Neuronal stem cell (in vitro differentiated cells): ENCODE measurements at places on chromosomes 3 and 15.

DNA sequence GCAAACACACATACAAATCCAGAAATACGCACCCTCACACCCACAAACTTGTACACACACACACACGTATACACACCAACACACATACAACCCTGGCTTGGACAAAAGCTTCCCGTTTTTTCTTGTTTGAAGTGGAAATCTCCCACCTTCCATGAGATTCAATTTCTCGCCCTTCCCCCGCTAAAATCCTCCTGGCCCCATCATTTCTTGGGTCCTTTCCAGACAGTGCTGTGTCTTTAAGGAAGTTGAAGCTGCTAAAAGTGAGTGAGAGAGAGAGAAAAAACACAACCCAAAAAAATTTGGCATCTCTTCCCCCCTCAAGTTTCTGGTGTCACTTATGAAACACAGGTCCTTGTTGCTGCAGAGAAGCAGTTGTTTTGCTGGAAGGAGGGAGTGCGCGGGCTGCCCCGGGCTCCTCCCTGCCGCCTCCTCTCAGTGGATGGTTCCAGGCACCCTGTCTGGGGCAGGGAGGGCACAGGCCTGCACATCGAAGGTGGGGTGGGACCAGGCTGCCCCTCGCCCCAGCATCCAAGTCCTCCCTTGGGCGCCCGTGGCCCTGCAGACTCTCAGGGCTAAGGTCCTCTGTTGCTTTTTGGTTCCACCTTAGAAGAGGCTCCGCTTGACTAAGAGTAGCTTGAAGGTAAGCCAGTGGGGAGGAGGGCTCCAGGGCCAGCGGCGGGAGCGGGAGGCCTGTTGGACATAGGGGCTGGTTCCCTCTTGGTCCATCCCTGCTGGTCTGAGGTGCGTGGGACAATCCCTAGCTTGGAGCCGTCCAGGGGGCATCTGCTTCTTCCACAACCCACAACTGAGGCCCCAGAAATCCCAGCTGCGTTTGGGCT, at the start of gene ISLR:
ISLR (plus strand) TSS at position 331 of the 839 bp plus-strand sequence. CDS start 1,149 bp downstream, outside the sequence.
- DNase-seq = no peak

- no peak for DNase-seq
Observed at GRCh38 chr3:186094696-186095425, 14.0 kb downstream of the ETV5 start.

DNA sequence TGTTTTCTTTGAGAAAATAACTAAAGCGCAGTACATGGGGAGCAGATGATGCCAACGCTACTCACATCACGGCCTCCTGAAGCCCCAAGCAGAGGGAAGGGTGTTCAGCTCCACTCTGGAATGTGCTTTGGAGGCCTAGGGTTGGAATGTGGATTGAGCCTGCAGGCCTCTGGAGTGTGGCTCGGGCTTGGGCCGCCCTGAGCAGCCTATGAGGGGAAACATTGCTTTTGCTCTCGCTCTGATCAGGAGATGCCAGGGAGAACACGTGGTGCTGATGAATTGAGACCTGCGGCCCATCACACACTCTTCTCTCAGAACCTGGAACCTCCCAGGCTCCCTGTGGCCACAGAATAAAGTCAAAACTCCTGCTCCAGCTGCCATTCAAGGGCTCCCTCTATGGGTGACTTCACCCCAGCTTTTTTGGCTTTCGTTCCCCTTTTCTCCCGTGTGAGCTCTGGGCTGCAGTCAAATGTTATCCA, 23.3 kb downstream of the CCDC13 start:
- DNase-seq = no peak

DNA sequence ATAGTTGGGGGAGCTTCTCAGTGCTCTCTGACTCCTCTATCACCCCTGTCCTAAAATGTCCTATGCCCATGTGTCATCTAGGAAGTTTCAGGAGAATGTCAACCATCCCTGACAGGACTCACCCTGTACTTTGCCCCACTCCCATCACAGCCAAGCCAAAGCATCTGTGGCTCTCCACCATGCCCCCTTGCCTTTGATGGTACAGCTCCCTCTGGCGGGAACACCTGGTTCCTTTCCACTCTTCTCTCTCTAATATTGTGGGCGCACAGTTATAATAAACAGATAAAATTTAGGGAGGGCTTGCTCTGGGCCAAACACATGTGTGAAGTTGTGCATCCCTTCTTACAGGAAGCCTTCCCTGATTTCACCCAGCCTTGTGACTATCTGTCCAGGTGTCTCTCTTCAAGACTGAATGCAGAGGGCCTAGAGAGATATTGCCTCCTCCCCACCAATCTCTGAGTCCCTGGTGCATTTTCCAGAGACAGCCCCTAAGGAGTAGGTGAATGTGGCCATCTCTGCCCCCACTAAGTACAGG, 62.8 kb downstream of the ISG20 start:
- no peak for DNase-seq

DNA sequence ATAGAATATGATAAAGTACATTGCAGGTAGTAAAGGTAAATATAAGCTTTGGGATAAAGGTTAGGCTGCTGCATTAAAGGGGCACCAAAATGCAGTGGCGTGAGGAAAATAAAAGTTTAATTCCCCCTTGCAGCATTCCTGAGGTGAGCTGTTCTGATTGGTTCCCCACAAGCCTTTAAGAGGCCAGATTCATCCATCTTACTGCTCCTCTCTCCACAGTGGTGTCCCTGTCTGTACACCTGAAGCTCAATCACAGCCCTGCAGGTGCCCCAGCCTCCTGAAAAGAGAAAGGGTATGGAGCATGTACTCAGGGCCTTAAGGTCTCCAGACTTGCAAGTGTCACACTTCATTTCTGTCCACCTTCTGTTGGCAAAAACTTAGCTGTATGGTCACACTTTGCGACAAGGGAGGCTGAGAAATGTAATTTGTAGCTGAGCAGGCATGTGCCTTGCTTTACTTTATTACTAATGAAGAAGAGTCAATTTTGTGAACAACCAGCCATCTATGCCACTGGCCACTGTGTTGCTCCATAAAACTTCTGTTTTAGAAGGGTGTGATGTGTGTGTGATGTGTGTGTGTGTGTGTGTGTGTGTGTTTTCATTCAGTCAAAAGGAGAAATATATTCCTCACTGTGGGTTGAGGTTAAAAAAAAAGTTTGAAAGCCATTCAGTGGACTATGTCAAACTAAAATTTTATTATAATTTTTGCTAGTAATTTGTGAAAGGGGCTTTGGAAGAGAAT, 12.8 kb downstream of the LACTB start:
- DNase-seq = no peak

GRCh38 chr3:115399750-115400149, 223.6 kb upstream of the GAP43 start:
- DNase-seq = no peak

- DNase-seq = no peak
Observed at GRCh38 chr3:148466143-148466542, 231.6 kb upstream of the AGTR1 start.

DNA sequence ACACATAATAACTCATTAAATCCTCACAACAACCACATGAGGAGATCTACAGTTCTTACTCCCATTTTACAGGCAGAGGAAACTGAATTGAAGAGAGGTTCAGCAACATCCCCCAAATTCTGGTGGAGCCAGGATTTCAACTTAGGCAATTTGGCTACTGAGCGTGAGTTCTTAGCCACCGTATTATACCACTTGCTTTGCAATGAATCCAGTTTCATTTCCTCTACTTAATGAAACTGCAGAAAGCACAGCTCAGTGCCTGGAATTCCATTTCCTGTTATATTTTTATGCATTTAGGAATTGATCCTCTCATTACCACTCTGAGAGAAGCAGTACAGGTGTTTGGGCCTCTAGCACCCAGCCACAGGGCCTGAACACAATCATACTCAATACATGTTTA, 4.3 kb downstream of the ZNF860 start:
- DNase-seq = no peak

DNA sequence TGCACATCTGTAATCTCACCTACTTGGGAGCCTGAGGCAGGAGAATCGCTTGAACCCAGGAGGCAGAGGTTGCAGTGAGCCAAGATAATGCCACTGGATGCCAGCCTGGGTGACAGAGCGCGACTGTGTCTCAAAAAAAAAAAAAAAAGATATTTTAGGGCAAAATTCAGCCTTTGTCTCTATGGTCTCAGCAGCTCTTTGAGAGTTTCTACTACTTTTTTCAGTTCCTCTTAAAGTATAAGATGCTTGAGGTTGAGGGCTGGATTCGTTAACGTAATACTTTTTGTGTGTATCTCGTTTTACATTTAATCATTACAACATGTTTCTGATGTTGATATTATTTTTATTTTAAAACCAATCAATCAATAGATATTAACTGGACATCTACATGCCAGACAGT, 381.2 kb upstream of the TBL1XR1 start:
- no peak for DNase-seq

GRCh38 chr15:39774688-39775267, 7.9 kb downstream of the FSIP1 start:
- DNase-seq = no peak

DNA sequence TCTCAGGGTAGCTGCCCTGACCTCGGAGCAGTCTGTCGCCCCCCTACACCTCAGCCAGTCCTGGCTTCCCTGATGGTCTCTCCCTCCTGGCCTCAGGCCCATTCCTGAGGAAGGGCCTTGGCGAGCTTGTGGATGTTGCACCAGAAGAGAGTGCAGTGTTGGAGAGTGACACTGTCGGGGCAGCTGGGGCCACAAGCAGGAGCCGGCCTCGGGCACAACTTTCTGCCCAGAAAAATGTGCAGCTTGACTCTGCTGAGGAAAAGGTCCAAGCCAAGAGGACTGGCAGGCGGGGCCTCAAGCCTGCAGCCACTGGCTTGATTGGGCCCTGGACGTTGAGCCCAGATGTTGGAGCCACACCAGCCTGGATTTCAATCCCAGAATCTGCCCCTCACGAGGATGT, 12.8 kb downstream of the HEMK1 start:
- DNase-seq = no peak

DNA sequence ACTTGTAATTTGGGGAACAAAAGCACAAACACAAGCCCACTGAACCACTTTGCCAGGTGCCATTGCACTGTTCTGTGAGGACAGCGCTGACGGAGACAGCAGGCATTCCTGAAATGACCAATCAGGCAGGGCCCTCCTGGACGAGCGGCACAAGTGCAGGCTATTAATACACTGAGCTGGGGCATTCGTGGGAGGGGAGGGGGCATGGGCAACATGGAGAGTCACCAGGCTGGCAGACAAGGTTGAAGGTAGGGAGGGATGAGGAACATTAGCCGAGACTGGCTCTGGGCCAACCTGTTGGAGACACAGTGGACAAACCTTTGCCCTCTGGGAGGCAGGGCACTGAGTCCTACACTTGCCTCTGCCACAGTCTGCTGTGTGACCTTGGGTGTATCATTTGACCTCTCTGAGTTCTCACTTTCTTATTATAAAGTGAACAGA, 45.6 kb downstream of the NOX5 start:
- DNase-seq = no peak

DNA sequence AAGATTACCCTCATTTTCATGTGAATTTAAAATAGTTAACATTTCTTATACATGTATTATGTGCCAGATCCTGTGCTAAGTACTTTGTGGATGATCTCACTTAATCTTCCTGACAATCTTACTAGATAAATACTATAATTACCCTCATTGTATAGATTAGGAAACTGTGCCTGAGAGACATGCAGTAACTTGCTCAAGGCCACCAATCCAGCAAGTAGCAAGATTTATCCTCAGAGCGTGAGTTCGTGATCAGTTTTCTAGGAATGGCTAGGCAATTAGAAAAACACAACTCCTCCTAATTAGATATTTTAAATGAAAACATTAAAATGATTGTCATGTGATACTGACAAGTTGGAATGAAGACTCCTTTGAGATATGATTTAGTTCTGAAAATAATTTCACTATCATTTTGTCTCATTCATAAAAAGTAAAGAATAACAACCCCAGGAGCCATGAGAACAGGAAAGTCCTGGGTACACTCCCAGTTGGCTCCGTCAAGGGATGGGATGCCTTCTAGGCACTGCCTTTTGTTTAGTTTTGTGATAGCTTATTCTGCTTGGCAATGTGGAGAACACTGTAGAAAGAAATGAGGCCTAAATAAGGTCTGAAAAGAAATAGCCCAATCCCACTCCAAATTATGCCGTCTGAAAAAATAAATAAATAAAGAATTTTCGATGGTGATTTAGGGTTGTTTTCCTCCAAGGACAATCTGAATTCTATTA, 61.3 kb downstream of the FBN1 start:
- DNase-seq = no peak

DNA sequence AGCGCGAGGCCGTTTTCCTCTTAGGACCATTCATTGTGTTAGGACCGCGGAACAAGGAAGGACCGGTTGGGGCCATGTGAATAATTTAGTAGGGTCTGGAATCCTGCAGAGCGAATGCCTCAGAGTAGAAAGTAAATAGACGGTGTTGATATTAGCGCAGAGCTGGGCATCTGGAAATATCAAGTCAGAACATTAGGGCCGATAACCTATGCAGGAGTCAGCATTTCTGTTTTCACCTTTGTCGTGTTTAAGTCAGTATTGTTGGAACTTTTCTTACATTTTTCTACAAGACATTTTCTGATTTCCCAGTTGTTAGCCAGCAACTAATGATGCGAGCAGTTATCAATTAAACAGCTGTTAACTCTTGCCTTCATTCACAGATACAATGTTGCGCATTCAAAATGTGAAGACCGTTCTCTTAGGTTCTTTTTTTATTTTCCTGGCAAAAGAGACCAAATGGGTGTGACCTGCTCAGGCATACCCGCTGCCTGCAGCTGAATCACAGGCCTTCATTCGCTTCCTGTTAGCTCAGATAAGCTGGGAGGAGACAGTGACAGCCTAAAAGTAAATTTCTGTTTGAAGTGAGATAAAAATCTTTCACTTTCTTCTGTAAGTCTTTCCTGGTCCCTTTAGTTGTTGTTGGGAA, 966 bp upstream of the PKM start:
- DNase-seq = no peak

DNA sequence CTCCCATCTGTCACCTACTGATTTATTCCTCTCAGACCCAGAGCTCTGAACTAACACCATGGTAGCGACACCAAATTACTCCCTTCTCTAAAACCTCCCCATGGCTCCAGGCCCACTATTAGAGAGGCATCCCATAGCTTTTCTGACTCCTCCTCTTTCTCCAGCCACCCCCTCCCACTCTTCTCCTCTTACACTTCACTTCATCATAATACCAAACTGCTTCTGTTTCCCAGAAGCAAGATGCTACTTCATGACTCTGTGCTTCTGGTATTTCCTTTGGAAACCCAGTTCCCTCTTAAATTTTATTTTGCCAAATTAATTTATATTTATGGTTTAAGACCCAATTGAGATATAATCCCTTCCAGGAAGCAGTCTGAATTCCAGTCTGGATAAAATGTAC, 465.1 kb upstream of the PDZRN3 start:
- DNase-seq = no peak

GRCh38 chr15:72389231-72389630, 8.9 kb upstream of the TMEM202 start:
- DNase-seq = no peak

- no peak for DNase-seq
Observed at GRCh38 chr15:60673918-60674558, 195.1 kb upstream of the ICE2 start.

GRCh38 chr15:51861557-51862359, 32.3 kb downstream of the TMOD3 start:
- no peak for DNase-seq
